Naive B cell (primary cell): ENCODE measurements at places on chromosomes 6 and 20. TPM values are rescaled to one million over a fixed set of nuclear protein-coding genes. Genes with fewer than 3 reads are reported as not detected.

Gene ARFGEF3
- polyA plus RNA-seq, result not detected

Gene COL20A1
- polyA plus RNA-seq, result not detected

Gene B3GAT2
- polyA plus RNA-seq, result 0.93 TPM

DNA sequence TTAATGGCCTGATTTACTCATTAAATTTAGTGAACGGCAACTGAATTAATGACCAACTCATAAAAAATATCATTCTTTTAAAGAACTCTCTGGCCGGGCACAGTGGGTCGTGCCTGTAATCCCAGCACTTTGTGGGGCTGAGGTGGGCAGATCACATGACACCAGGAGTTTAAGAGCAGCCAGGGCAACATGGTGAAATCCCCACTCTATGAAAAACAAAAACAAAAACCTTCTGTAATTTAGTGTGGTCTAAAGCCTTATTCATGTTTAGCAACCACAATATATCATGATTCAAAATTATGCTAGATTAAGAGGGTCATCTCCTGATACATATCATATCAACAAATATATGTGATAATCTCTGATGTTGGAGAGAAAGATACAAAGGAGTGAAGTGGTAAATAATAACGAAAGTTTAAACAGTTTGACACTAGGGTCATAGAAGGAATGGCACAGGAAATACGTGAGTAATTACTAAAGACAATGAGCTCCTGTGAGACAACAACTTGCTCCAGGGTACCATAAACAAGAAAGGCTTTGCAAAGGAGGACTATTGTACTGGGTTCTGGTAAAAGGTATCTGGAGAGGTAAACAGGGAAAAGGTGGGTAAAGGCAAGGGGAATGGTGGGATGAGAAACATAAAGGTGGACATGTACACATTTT lies 5.7 kb downstream of the ELOVL4 start:
- no peak for DNase-seq
- H3K27ac ChIP-seq, result no peak overlapping the region
- peaks cover 5% of the 10 kb centered on the region for H3K4me1 ChIP-seq
- peaks cover 60% of the 10 kb centered on the region for H3K27me3 ChIP-seq

DNA sequence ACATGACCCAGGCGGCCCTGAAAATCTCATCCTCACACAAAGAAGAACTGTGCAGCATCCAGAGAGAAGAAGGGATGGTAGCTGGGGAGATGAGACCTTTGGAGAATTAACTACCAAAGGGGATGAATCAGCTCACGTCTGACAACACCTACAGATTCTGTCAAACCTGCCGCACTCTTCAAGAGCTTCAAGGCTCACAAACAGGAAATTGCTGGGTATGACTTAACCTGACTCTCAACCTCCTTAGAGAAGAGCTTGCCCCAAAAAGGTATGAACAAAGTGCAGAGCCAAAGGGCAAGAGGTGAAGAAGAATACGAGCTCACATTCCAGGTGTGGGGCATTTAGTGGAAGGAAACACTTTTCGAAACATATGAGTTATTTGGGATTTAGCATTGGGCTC lies 139.8 kb downstream of the BACH2 start:
- peak overlapping the region; percentile 28 for H3K4me3 ChIP-seq
- no peaks in the 10 kb centered on the region for H3K27me3 ChIP-seq
- peak overlapping the region; percentile 72 for H3K27ac ChIP-seq
- no peak for DNase-seq
- H3K4me1 ChIP-seq, result peaks cover 75% of the 10 kb centered on the region

DNA sequence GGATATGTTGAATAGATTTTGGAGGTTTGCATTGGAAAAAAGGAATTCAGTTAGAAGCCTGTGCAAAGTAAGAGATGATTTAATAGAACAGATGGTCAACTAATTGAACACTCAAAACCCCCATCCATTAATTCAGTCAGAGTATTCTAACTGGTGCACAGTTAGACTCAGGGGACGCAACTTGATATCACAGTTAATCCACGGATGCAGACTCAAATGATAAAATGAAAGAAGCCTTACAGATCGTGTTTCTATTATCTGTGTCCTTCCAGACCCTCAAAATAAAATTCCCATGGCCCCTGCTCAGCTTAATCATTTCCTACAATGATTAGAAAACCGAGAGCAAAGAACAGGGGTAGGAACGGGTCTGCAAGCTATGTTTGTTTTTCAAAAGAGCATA lies 45.4 kb upstream of the DTNBP1 start:
- H3K27ac ChIP-seq, result no peak overlapping the region
- H3K4me1 ChIP-seq, result no peaks in the 10 kb centered on the region
- no peak overlapping the region for H3K4me3 ChIP-seq
- H3K36me3 ChIP-seq, result no peaks in the 10 kb centered on the region

DNA sequence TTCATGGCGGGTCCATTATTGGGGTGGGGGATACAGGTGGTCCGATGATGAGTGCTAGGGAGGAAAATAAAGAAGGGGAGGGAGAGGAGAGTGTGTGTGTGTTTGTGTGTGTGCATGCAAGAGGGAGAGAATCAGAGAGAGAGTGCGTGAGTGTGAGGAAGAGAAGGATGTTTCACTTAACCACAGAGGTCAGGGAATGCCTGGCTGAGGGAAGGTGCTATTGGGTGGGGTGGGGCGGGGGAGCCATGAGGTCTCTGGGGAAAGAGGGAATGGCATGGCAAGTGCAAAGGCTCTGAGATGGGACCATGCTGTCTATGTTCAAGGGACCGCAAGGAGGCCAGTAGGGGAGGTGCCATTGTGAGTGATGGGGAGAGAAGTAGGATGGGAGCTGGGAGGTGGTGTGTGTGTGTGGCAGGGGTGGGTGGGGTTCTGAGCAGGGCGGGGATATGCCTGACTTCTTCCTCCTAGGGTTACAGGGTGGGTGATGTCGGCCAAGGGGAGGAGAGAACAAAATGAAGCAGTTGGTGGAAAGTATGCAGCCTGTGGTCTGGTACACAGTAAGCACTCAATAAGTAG lies 23.0 kb downstream of the CEBPB start:
- no peak overlapping the region for H3K4me3 ChIP-seq
- no peaks in the 10 kb centered on the region for H3K36me3 ChIP-seq
- DNase-seq, result no peak
- no peaks in the 10 kb centered on the region for H3K4me1 ChIP-seq
- peaks cover 22% of the 10 kb centered on the region for H3K27me3 ChIP-seq

Gene EYS
- polyA plus RNA-seq, result 0.11 TPM

DNA sequence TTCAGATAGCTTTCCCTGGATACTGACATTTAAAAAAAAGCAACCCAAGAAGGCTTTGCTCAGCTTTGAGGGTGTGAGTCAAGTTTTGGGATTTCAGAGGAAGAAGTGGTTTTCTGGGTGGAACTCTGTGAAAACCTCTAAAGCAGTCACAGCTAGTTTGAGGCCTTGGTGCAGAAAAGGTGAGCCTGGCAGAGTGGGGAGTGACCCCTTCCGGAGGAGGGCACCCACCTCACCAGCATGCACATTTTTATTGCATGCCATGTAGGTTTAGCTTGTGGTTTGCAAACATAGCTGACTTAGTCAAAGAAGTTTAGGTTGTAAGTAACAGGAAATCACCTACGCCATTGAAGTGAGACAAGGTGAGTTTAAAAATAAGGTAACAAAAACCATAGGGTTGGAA lies 146.8 kb upstream of the PMEPA1 start:
- no peak overlapping the region for H3K4me3 ChIP-seq
- peaks cover 26% of the 10 kb centered on the region for H3K27me3 ChIP-seq
- no peak for DNase-seq
- H3K36me3 ChIP-seq, result no peaks in the 10 kb centered on the region
- no peak overlapping the region for H3K27ac ChIP-seq
